Right cardiac atrium (tissue), 5 donors: ENCODE measurements at places on chromosomes 5 and 9. TPM values are rescaled to one million over a fixed set of nuclear protein-coding genes. Genes with fewer than 3 reads are reported as not detected.

GNA14 gene
- 4.3 TPM for total RNA-seq

LRRC19 gene
- total RNA-seq = not detected

ANKDD1B gene
- total RNA-seq = 0.36 TPM

KIF4B gene
- total RNA-seq = not detected

ZFP37 gene
- total RNA-seq = 2.6 TPM

GPR151 gene
- total RNA-seq = not detected

PRUNE2 gene
- total RNA-seq = 43.5 TPM

UGCG gene
- 10.5 TPM for total RNA-seq

UNC13B gene
- total RNA-seq = 21.0 TPM

TPM2 gene
- total RNA-seq = 777 TPM

DOCK8 gene
- total RNA-seq = 7.8 TPM
